ENCODE measurements at places on chromosomes 2 and 18.

- DNase-seq = no peak
Observed at GRCh38 chr2:236671896-236672562, 102.4 kb downstream of the ACKR3 start.

GRCh38 chr2:74414881-74415761 is 6.3 kb downstream of the C2orf81 start:
- no peak for DNase-seq

- no peak for DNase-seq
Observed at GRCh38 chr2:141015341-141016047, 1115.3 kb downstream of the LRP1B start.

DNA sequence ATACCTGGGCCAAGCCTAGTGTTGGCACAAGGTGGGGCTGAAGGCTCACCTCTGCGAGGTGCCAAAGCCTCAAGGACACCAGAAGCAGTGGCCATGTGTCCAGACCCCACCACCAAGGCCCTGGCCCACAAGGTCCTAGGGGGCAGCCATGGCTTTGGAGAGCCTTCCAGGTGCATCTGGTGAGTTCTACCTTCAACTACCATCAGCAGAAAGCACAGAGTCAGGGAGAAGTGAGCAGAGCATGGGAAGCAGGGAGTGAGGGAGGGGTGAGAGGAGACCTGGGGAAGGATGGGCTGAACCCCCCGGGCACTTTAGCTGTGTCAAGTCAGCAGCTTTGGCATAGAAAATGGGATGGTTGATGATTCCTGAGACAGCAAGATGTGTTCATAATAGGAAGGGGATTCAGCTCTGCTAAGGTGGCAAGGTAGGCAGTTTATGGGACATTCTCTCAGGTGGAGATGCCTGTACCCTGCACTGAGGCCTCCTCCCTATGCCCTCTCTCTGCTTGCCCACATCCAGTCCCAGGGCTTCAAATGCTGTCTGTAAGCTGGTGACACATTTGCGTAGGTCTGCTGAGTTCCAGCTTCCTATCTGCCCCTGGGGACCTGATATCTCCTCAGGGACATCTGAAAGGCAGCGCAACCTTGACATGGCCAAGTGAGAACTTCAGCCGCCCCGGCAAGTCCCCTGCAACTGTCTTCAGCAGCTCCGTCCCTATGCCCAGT is 83.4 kb upstream of the RGPD5 start:
- DNase-seq = no peak

DNA sequence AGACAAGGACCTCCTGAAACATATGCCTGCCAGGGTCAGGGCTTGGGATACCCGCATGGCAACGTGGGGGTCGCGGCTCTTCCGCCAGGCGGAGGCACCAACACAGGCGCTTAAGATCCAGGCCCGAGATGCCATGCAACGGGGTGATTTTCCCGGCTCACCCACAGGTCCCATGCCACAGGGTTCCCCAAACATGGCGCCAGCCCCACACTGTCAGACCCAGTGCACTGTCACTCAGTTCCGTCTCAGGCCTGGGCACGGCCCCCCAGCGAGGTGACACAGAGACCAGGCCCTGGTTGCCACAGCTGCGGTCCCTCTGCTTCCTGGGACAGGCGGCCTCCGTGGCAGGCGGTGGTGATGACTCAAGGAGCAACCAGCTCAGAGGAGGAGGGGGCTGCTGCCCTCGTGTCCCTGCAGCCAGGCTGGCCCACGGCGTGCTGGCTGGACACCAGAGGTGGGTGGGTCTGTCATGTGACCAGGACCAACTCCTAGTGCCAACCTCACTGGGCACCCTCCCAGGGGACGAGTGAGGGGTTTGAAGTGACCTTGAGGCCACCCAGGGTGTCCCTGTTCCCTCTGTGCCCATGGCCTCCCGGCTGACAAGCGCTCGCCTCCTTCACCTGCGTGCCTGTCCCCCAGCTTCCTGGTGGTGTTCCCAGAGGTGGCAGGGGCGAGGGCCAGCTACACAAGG is 4.9 kb downstream of the PDCD1 start:
- no peak for DNase-seq

GRCh38 chr18:28736223-28736622 is 559.3 kb upstream of the CDH2 start:
- DNase-seq = no peak

GRCh38 chr2:238948765-238949641 is 101.1 kb downstream of the TWIST2 start:
- DNase-seq = no peak

DNA sequence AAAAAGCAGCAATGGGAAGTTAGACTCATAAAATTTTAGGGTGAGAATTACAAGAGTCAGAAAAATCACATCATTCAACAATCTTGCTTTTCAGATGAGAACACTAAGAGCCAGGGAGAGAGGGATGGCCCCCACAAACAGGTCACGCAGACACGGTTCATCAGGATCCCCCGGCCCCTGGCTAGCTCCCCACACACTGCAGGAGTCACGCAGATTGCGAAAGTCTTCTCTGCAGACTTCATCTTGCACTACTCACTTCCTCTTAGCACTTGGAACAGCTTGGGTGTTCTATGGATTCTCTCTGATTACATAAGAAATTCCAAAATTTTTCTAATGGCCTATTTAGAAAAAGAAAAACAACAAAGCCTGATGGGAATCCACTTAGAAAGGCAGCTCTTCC is 21.6 kb upstream of the SULT1C2 start:
- no peak for DNase-seq

- DNase-seq = no peak
Observed at GRCh38 chr2:71675296-71675695, 221.9 kb downstream of the DYSF start.

- no peak for DNase-seq
Observed at GRCh38 chr2:16223161-16223840, 283.0 kb downstream of the MYCN start.

DNA sequence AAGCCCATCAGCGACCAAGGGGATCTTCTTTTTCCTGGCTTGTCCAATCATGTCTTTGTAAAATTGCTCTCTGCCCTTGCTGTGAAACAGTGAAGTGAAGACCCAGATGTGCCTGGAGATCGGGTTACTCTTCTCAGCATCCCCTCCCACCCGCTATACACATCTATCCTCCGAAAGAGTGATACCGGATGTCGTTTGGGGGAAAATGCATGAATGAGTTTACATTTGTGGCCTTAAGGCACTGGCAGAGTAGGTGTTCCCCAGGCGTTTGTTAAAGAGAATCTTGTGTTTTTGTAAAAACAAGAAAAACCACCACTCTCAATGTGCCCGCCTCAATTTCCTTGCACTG is 528.3 kb downstream of the CMPK2 start:
- no peak for DNase-seq

- DNase-seq = no peak
Observed at GRCh38 chr2:210072922-210073509, 70.6 kb downstream of the RPE start.

GRCh38 chr2:192153561-192153960 is 41.2 kb downstream of the TMEFF2 start:
- DNase-seq = no peak

- DNase-seq = no peak
Observed at GRCh38 chr18:11673560-11673959, 15.5 kb upstream of the GNAL start.

DNA sequence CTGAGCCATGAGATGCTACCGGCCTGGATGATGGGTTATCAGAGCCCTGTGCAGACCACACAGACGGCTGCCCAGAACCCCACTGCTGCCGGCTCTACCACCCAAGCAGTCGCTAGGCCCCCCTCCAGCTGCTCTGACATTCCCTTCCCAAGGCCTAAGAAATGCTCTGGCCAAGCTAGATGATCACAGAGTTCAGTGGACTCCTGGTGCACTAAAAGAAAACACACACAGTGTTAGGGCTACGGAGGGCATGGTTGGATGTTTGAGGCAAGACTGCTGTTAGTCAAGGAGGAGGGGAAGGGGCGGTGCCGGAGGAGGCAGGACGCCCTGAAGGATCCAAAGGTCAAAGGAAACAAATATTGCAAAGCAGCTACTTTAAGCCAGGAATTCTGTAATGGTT is 174.5 kb downstream of the MYCN start:
- no peak for DNase-seq

GRCh38 chr2:180662521-180662920 is 317.9 kb upstream of the UBE2E3 start:
- no peak for DNase-seq

GRCh38 chr18:62284637-62285036 is 40.5 kb upstream of the TNFRSF11A start:
- no peak for DNase-seq

Measured in activated gamma-delta T cell (primary cell).